Left renal pelvis (tissue), 4 donors: ENCODE measurements at places on chromosomes 2 and 18.
A peak's percentile ranks its signal among the peaks of the same experiment; 100 is the strongest.

GRCh38 chr2:152022090-152022489, 76.8 kb downstream of the CACNB4 start:
- no peak for DNase-seq

DNA sequence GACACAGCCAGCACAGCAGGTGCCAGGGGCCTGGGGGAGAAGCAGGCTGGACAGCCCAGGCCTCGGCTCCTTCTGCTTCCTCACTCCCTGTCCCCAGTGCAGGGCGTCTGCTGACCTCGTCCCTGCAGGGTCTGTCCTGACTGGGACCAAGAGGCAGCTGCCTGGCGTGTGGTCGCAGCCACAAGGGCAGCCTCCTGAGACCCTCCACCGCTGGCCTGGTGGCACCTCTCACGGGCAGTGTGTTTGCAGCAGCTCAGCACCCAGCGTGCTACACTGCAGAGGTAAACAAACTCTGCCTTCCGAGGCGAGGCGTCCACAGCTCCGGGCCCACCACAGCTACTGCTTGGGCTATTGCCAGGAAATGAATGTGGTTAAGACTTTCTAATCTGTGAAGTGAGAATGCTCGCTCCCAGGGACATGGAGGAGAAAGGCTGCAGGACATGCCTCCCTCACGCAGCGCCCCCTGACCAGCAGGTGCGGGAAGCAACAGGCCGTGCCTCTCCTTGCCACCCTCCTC, 46.1 kb upstream of the HPCAL1 start:
- no peak for DNase-seq

- no peak for DNase-seq
These were observed 372.4 kb upstream of the SLC8A1 start for GRCh38 chr2:40824278-40824677.

DNA sequence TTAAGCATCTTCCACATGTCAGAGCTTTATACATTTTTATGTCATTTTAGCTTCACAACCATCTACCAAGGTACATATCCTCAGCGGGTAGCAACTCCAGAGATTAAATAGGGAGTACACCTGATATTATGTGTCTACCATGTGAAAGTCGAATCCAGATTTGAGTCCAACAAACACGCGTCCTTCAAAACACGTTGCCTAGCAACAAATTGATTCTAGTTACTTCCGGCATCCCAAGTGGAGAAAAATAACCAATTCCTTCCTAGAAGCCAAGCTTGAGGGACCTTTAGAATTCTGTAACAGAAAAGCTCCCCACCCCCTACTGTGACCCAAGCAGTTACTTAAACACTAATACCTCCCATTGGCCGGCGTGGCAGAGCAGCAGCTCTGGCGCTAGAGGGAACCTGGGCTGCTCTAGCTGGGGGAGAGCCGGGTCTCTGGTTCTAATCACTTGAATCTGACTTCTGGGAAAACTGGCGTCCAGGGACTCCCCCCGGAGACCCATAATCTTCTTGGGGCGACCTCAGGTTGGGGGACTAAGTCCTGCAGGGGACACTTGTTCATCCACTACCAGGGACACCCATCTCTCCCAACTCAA, at the start of gene ERICH2:
Gene ERICH2 (plus strand): TSS at position 371 of the 598 bp plus-strand sequence. CDS start 304 bp downstream, outside the sequence.
- peak; percentile 41 for DNase-seq

GRCh38 chr2:60262178-60262577, 291.3 kb downstream of the BCL11A start:
- no peak for DNase-seq

GRCh38 chr18:48003426-48004349, 73.2 kb upstream of the SMAD2 start:
- DNase-seq = no peak

DNA sequence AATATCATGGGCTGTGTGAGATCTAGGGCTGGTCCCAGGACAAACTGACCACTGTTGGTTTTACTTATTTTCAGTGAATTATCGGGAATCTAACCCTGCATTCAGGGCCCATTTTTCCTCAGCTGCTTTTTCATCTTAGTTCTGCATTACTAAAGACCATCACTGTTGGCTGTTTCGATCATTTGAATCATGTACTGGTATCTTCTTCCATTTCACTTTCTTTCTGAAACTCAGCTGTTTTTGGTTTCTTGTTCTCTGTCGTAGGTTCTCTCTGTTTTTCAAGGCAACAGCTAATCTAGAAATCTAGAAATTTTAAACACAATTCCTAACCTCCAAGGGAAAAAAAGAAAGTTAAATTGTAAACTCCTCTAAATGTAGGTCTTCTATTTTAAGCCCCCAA, 159.9 kb upstream of the SESTD1 start:
- no peak for DNase-seq

GRCh38 chr2:236047886-236048540, 120.2 kb downstream of the GBX2 start:
- DNase-seq = no peak

DNA sequence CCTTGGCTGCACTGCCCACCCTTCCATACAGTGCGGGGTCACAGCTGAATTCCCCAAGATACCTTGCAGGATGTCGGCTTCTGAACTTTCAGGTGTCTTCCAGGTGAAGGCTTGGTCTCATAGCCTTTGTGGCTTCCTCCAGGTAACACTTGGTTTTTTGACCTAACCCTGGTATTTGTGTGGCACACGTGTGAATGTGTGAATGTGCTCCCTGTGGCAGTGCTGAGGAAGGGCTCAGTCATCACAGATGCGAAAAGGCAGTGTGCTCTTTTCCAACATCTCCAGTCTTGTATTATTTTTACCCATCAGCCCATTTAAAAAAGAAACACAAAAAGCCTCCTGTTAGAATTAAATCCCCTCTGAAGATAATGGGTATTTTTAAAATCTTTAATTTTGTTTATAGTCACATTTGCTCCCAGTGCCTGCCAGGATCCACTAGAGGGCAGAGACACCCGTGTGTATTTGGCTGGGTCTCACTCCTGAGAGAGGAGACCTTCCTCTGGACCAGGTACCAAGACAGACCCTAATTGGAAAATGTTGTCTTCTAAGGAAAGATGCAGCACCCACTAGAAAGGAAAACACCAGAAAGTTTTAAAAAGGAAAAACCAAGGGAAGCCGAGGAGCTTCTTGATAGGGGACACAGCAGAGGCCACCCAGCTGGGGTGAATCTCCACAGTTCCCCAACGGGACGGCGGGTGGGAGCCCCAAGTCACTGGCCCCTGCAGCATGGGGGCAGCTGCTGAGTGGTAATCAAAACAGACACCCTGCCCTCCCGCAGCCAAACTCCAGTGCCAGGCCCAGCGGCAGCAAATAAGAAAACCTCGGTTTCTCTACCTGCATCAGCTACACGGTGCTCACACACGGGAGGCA, 27.7 kb downstream of the FAM110C start:
- DNase-seq = no peak

DNA sequence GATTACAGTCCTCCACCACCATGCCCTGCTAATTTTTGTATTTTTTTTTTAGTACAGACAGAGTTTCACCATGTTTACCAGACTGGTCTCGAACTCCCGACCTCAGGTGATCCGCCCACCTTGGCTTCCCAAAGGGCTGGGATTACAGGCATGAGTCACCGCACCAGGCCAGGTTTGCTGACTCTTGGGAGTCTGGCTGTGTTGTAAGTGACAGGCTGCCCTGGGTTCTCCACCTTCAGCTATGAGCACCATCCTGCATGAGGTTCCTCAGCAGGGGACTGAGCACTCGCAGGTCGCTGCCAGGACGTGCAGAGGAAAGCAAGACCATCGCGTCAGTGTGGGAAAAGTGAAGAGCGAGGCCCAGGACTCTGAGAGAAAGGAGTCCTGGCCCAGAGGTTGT, 112.6 kb upstream of the NDUFV2 start:
- no peak for DNase-seq
